ENCODE measurements at places on chromosomes 6 and 20.

GRCh38 chr6:169559592-169559991 lies 142.2 kb downstream of the WDR27 start:
- no peak for DNase-seq

GRCh38 chr6:141141870-141142269 lies 990.9 kb upstream of the GJE1 start:
- DNase-seq: no peak

DNA sequence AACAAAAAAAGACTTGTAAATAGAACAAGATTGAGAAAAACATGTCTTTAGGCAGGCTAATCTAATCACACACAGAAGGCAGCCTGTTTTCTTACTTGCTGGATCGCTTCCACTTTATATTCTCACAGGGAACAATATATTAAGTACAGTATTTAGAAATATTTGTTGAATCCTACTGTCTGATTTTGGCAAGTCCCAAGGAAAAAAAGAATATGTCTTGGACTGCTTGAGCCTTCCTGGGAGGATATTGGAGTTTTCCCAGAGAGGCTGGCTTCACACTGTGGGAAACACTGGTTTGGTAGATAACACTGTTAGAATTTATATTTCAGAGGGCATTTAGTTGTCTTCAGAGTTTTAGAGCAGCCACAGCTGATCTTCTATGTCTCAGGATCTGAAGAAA lies 229.7 kb downstream of the PRL start:
- DNase-seq: no peak

GRCh38 chr6:142592876-142593275 lies 291.1 kb downstream of the ADGRG6 start:
- DNase-seq: peak; percentile 4
